CD4-positive, CD25-positive, alpha-beta regulatory T cell (primary cell): ENCODE measurements at places on chromosomes 12 and 14. TPM values are rescaled to one million over a fixed set of nuclear protein-coding genes. Genes with fewer than 3 reads are reported as not detected.

HPD gene
- total RNA-seq = not detected

VRTN gene
- total RNA-seq = not detected

VWF gene
- 1.3 TPM for total RNA-seq

GDF3 gene
- total RNA-seq = not detected

PRH2 gene
- not detected for total RNA-seq

PROX2 gene
- total RNA-seq = not detected

CYP27B1 gene
- total RNA-seq = not detected

KRT81 gene
- total RNA-seq = not detected

DNA sequence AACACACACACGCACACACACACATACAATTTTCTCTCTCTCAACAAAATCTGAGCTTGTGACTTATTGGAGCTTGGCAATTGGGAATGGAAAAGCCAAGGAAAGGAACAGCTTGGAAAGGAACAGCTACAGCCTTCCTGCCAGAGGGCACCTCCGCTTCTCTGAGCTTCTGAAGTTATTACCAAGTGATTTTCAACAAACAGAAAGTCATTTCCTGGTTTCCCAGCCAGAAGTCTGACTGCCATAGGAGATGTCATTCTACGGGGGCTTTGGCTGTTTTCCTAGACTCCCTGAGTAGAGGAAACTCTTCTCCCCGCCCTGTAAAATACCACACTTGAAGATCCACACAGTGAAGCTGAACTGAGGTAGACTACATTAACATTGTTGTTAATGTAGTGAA is 198.3 kb downstream of the CFAP54 start:
- no peak overlapping the region for H3K4me3 ChIP-seq
- no peaks in the 10 kb centered on the region for H3K36me3 ChIP-seq
- H3K4me1 ChIP-seq = no peaks in the 10 kb centered on the region
- H3K27ac ChIP-seq = no peak overlapping the region
- peaks cover 3% of the 10 kb centered on the region for H3K27me3 ChIP-seq

DNA sequence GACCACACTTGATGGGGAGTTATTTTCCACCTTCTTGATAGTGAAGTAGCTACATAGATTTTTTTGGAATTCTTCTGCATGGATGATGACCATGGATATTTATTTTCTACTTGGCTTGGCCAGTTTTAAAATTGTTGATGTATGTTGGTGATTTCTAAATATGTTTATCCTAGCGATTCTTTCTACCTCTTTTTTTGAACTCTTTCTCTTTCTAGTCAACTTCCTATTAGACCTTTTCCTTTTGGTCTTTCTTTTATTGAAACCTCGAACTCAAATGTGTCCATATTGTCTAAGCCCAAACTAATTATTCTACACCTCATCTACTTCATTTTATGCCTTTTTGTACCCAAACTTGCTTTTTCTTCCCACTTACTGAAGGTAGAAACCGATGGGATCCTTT is 37.0 kb downstream of the CCDC91 start:
- DNase-seq = no peak
- no peak overlapping the region for H3K27ac ChIP-seq
- no peak overlapping the region for H3K4me3 ChIP-seq
- peaks cover 9% of the 10 kb centered on the region for H3K36me3 ChIP-seq
- H3K27me3 ChIP-seq = no peaks in the 10 kb centered on the region

DNA sequence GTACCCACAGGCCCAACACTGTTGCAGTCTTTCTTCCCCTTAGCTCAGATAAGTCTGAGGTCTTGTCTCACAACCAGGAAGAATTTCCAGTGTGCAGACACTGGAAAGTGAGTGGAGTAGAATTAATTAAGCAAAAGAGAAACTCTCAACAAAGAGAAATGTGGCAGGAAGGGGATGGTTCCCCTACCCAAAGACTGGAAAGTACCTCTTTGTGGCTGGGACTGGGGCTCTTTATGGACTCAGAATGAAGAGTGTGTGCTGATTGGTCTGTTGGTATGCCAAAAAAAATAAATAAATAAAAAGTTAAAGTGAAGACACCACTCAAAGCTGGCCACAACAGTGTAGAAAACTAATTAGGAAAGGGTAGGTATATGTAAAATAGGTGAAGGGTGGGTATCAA is 26.4 kb downstream of the GLIPR1L1 start:
- DNase-seq = no peak
- H3K4me3 ChIP-seq = no peak overlapping the region
- no peaks in the 10 kb centered on the region for H3K27me3 ChIP-seq
- no peaks in the 10 kb centered on the region for H3K4me1 ChIP-seq

DNA sequence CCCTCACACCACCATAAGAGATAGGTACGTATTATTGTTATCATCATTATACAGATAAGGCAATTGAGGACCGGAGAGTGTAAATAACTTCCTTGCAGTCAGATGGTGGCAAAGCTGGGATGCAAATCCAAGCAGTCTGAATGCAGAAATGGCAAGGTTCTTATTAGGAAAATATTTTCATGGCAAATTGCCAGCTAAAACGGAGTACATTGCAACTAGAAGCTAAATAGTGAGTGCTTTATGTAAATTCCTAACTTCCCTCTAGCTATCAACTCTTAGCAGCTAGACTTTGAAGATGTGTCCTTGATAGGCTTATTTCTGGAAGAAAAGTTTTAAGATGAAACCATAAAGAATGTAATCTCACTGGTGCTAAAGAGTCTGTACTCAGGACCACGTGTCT is 323.9 kb upstream of the DIO2 start:
- H3K27ac ChIP-seq = no peak overlapping the region
- H3K4me1 ChIP-seq = no peaks in the 10 kb centered on the region
- H3K27me3 ChIP-seq = no peaks in the 10 kb centered on the region

DNA sequence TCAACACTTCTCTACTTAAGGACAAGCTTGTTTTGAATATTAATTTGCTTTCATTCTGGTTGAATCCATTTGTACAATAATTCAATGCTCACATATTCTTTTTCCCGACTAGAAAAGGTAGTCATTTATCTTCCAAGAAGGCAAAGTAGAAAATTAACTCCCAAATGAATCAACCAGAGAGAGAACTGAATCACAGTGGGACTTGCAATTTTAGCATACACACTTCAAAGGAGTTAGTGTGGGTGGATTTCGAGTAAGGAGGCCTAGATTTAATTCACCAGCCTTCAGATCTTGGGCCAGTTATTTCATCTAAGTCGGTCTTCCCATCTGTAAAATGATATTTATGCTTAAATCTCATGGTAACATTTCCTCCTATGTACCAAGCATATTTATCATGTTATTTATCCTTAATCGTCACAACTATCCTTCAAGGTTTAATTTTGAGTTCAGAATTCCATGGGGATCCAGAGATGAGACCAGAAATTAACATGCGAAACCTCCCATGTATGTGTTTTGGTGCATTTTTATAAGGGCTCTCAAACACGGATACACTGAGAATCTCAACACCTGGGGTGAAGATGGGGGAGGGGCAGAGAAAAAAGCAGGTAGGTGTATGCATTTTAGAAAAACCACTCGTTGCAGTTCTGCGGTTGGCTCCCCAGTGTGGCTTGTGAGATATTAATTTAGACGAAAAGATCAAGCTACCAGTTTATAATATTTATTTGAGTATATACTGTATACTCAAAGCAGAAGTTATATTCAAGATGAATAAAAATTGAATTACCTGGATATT is 38.9 kb upstream of the IL22 start:
- peaks cover 28% of the 10 kb centered on the region for H3K36me3 ChIP-seq
- H3K27ac ChIP-seq = no peak overlapping the region
- no peak overlapping the region for H3K4me3 ChIP-seq
- H3K4me1 ChIP-seq = peaks cover 15% of the 10 kb centered on the region

GRCh38 chr14:74867673-74868072 is 8.3 kb downstream of the PROX2 start:
- no peak for DNase-seq
- peak overlapping the region; percentile 38 for H3K4me3 ChIP-seq
- H3K4me1 ChIP-seq = peaks cover 13% of the 10 kb centered on the region
- H3K27ac ChIP-seq = no peak overlapping the region

- peaks cover 16% of the 10 kb centered on the region for H3K4me1 ChIP-seq
- H3K27ac ChIP-seq = no peak overlapping the region
- DNase-seq = no peak
- no peak overlapping the region for H3K4me3 ChIP-seq
- no peaks in the 10 kb centered on the region for H3K27me3 ChIP-seq
- H3K36me3 ChIP-seq = no peaks in the 10 kb centered on the region
Observed at GRCh38 chr12:93567174-93567573, 5.3 kb upstream of the SOCS2 start.

GRCh38 chr12:52091869-52092268 is 12.4 kb downstream of the SMIM41 start:
- DNase-seq = no peak
- no peaks in the 10 kb centered on the region for H3K4me1 ChIP-seq
- H3K27ac ChIP-seq = no peak overlapping the region
- H3K36me3 ChIP-seq = no peaks in the 10 kb centered on the region
- H3K4me3 ChIP-seq = no peak overlapping the region
- peaks cover 9% of the 10 kb centered on the region for H3K27me3 ChIP-seq

GRCh38 chr14:103994535-103995184 is 52.3 kb upstream of the RD3L start:
- DNase-seq = no peak
- H3K27me3 ChIP-seq = peaks cover 6% of the 10 kb centered on the region
- no peak overlapping the region for H3K27ac ChIP-seq

DNA sequence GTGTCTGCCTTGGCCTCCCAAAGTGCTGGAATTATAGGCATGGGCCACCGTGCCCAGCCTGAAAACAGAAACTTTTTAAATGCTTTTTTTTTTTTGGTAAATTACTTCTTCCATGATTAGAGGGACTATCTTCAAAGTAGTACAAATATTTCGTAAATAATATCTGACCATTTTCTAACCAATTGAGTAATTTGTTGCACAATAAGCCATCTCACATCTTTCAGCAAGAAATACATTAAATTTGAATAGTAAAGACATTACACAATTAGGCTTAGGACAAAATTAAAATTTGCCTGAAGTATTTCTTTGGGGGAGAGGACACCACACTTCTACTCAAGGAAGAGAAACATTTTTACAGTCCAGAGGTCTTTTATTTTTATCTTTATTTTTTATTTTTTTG is 84.7 kb upstream of the STRN3 start:
- H3K4me1 ChIP-seq = no peaks in the 10 kb centered on the region
- no peak overlapping the region for H3K27ac ChIP-seq
- DNase-seq = no peak
- peaks cover 97% of the 10 kb centered on the region for H3K36me3 ChIP-seq
- no peaks in the 10 kb centered on the region for H3K27me3 ChIP-seq

GRCh38 chr12:68514807-68515411 is 95.8 kb upstream of the RAP1B start:
- H3K4me1 ChIP-seq = no peaks in the 10 kb centered on the region
- no peak overlapping the region for H3K27ac ChIP-seq
- no peak for DNase-seq

DNA sequence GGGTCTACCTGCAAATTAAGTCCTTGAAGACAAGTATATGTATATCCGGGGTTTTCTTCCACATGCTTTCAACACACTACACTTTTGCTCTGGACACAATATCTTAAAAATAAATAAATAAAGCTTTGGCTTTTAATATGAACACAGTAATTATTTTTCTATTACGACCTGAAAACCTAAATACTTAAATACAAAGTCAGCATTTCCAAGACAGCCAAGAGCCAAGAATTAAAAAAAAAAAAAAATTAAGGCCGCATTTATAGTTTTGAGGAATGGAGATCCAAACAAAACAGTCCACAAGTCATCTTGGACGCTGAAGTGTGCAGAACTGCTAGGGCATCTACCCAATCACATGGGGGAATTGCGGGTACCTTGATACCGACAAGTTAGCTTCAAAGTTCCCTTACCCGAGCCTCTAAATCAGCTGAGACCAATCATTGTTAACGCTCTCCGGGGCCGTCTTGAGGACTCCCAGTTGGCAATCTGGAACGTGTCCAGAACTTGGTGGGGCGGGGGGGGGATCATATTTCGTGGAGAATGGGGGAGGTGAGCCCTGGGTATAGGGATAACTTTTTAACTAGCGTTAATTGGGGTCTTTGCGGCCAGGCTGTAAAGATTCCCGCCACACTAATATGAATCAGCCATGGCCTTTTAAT is 731 bp upstream of the PCNX4 start:
- DNase-seq = peak; percentile 53
- peak overlapping the region; percentile 98 for H3K27ac ChIP-seq

- H3K27ac ChIP-seq = no peak overlapping the region
- no peaks in the 10 kb centered on the region for H3K36me3 ChIP-seq
Observed at GRCh38 chr12:38708466-38708865, 196.9 kb downstream of the CPNE8 start.

DNA sequence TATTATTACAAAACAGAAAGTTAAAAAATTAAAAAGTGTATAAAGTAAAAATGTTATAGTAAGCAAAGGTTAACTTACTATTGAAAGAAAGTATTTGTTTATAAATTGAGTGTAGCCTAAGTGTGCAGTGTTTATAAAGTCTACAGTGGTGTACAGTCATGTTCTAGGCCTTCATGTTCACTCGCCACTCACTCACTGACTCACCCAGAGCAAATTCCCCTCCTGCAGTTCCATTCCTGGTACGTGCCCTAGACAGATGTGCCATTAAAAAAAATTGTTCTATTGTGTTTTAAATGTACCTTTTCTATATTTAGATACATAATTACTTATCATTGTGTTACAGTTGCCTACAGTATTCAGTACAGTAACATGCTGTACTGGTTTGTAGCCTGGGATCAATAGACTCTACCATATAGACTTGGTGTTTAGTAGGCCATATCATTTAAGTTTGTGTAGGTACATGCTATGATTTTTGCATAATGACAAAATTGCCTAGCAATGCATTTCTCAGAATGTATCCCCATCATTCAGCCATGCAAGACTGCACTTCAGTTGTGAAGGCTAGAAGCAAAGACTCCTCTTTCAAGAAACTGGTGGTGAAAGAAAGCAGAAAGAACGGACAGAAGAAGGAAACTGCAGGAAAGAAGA is 100.6 kb downstream of the DACT1 start:
- no peak overlapping the region for H3K4me3 ChIP-seq
- H3K27me3 ChIP-seq = no peaks in the 10 kb centered on the region
- no peak for DNase-seq
- H3K27ac ChIP-seq = no peak overlapping the region
- no peaks in the 10 kb centered on the region for H3K4me1 ChIP-seq

- H3K27ac ChIP-seq = no peak within 1 kb of the TSS
- no peak within 1 kb of the TSS for H3K4me3 ChIP-seq
- DNase-seq = peak; percentile 61
- H3K36me3 ChIP-seq = no peaks in the 10 kb centered on the region
Observed at GRCh38 chr14:60648934-60649874, at the start of gene SIX1. TSS of gene SIX1 (minus strand) at chr14:60649477. CDS start at chr14:60649189, 288 bp downstream.

- H3K27ac ChIP-seq = no peak overlapping the region
- H3K27me3 ChIP-seq = no peaks in the 10 kb centered on the region
- H3K36me3 ChIP-seq = no peaks in the 10 kb centered on the region
- H3K4me1 ChIP-seq = no peaks in the 10 kb centered on the region
- no peak for DNase-seq
Observed at GRCh38 chr12:8821591-8821990, 830 bp upstream of the A2ML1 start.
